SJCRH30 (cell line): ENCODE measurements at places on chromosomes 12 and 14. TPM values are rescaled to one million over a fixed set of nuclear protein-coding genes. Genes with fewer than 3 reads are reported as not detected.
A peak's percentile ranks its signal among the peaks of the same experiment; 100 is the strongest.

PHETA1 gene
- 4.0 and 4.2 TPM in 2 replicates for total RNA-seq

LBHD2 gene
- total RNA-seq, result not detected in 2 replicates

JDP2 gene
- total RNA-seq, result 2.6 and 2.9 TPM in 2 replicates

POTEG gene
- total RNA-seq, result not detected in 2 replicates

DNA sequence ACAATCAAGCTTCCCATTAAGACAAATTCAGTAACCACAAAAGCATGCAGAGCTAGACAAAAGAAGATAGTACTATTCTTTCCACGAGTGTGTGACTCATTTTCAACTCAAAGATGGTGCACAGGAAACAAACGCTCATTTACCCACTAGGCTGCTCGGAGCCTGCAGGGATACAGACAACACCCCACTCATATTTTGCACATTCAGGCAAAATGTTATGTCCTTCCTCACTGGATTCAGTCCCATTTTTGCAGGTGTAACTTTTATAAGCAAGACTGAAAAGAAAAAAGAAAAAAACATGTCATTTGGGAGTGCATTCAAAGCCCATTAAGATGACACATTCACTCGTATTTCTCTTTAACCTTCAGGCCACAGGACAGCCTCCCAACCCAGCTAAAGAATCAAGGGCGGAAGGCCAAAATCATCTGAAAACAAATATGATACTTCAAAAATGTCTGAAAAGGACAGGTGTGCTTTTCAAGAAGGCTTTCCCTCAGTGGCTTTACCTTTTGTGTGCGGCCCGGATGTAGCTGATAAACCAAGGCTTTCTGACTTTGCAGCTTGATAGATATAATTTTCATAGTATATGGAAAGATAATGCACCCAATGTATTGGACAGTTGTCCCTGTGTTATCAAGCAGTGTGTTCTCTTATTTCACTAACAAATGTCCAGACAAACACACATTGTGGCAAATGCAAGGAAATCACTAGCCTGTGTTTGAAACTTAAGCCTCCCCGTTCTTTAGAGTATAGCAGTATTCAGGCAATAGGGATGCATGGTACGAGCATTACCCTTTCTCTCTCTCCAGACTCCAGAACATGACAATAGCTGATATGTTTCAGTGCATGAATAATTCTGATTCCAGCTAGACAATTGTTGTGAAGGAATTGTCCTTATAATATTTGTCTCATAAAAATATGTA, 147.8 kb upstream of the KRR1 start:
- peak overlapping the region; percentile 38 for H3K4me3 ChIP-seq
- H3K36me3 ChIP-seq, result no peaks in the 10 kb centered on the region
- peak overlapping the region; percentile 69 for H3K27ac ChIP-seq
- H3K4me1 ChIP-seq, result peaks cover 27% of the 10 kb centered on the region
- no peaks in the 10 kb centered on the region for H3K27me3 ChIP-seq

DNA sequence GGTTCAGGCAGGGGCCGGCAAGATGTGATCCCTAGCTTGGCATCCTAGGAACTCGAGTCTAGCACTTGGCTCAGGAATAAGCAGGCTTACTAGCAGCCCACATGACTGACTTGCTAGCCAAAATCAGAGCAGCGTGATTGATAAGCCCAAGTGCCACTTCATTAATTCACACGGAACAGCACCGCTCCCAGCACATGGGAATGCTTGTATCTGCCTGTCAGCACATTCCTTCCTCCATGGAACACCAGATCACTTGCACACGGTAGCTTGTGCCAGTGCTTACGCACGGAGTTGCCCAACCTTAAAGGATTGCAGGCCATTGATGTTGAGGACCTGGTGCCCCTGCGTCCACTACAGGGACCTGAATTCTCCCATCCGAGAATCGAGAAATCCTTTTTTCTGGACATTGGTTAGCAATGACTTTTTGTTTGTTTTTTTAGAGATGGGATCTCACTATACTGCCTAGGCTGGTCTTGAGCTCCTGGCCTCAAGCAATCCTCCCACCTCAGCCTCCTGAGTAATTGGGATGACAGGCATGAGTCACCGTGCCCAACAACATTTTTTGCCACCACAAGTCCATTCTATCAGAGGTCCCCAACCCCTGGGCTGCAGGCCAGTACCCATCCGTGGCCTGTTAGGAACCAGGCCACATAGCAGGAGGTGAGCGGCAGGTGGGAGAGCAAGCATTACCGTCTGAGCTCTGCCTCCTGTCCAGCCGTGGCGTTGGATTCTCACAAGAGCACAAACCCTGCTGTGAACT, 30.6 kb upstream of the TSPAN9 start:
- H3K4me1 ChIP-seq, result peaks cover 19% of the 10 kb centered on the region
- peaks cover 3% of the 10 kb centered on the region; the same call in 1 of the 2 replicates for H3K36me3 ChIP-seq
- no peak overlapping the region for H3K27ac ChIP-seq
- H3K27me3 ChIP-seq, result no peaks in the 10 kb centered on the region
- no peak for DNase-seq

DNA sequence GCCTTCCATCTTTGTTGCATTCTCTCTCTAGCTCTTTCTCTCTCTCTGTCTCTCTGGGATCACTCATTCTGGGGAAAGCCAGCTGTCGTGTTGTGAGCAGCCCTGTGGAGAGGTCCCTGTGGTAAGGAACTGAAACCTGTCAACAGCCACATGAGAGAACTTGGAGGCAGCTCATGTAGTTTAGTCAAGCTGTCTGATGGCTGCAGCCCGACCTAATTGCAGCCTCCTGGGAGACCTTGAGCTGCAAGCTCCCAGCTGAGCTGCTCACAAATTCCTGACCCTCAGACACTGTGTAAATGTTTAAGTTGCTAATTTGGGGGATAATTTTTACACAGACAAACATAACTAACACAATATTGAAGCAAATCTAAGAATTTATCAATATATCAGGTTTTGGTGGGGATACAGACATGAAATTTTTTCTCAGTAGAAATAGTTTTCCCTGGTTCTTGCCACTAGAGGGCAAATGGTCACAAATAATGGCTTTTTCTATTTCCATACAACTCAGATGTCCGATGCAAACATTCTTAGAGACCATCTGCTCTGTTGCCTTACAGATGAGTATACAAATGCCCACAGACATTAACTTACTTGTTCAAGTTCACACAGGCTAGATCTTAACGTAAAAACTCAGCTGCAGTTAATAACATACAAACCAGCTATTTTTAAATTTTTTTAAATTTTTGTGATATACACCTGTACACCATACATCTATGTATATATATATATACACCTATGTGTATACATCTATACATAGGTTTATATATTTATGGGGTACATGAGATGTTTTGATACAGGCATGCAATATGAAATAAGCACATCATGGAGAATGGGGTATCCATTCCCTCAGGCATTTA, 15.5 kb upstream of the KRR1 start:
- peak overlapping the region; percentile 31; the same call in 1 of the 2 replicates for H3K27ac ChIP-seq
- peaks cover 15% of the 10 kb centered on the region for H3K4me1 ChIP-seq
- H3K27me3 ChIP-seq, result no peaks in the 10 kb centered on the region
- H3K36me3 ChIP-seq, result no peaks in the 10 kb centered on the region
